Mesothelial cell of epicardium (in vitro differentiated cells): ENCODE measurements at places on chromosomes 1 and 21. TPM values are rescaled to one million over a fixed set of nuclear protein-coding genes. Genes with fewer than 3 reads are reported as not detected.

Gene RGS7
- 1.6 to 2.4 TPM (median 1.9 TPM) in 3 replicates for total RNA-seq

Gene AMY2A
- total RNA-seq: not detected in 3 replicates

Gene TOR1AIP2
- 82.5 to 85.5 TPM (median 84.4 TPM) in 3 replicates for total RNA-seq

Gene IL20
- total RNA-seq: not detected in 3 replicates

DNA sequence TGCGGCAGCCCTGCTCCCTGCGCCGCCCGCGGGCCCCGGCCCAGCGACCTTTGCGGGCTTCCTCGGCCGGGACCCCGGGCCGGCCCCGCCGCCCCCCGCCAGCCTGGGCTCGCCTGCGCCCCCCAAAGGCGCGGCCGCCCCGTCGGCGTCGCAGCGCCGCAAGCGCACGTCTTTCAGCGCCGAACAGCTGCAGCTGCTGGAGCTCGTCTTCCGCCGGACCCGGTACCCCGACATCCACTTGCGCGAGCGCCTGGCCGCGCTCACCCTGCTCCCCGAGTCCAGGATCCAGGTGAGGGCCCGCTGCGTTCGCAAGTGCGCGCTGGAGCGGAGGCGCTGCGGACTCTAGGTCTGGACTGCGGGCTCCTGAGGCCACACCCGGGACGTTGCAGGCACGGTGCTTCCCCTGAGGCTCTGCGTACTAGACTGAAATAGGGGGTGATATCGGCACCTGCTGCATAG lies 351 bp downstream of the MIXL1 start:
- DNase-seq: peak; percentile 53
- H3K4me3 ChIP-seq: peak overlapping the region; percentile 85
- H3K4me1 ChIP-seq: peaks cover 15% of the 10 kb centered on the region
- peaks cover 5% of the 10 kb centered on the region for H3K36me3 ChIP-seq

DNA sequence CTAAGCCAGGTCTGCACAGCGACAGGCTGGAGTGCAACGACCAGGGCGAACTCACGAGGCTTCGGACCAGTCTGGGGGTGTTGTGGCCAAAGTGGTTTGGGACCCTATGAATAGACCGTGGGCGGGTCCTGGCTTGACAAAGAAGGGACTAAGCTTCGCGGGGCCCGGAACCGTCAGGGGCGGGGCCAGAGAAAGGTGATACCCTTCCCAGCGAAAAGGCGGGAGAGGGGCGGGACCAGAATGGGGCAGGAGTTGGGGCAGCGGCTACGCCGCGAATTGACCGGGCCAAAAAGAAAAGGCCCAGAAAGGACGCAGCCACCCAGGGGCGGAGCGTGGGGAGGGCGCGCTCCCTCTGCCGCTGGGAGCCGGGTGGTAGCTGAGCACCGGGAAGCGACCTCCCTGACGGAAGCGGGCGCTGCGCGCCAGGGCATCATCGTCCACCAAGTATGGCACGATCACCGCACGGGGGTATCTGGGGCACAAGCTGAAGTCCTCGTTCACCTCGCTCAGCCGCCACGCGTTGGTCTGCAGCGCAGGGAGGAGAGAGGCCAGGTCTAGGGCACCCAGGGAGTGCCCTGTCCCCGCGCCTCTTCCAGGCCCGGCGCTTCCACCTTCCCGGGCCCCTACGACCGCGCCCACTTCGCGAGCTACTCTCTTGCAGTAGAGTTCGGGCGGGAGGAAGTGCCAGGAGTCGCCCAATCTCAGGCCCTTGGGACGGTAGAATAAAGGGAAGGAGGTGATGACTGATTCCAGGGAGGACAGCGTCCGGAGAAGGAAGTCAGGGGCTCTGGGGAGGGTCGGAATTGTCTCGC lies 6.7 kb upstream of the FAM167B start:
- H3K27me3 ChIP-seq: no peaks in the 10 kb centered on the region
- no peak for DNase-seq
- H3K4me1 ChIP-seq: peaks cover 25% of the 10 kb centered on the region
- H3K4me3 ChIP-seq: peak overlapping the region; percentile 79
- peak overlapping the region; percentile 53 for H3K27ac ChIP-seq

DNA sequence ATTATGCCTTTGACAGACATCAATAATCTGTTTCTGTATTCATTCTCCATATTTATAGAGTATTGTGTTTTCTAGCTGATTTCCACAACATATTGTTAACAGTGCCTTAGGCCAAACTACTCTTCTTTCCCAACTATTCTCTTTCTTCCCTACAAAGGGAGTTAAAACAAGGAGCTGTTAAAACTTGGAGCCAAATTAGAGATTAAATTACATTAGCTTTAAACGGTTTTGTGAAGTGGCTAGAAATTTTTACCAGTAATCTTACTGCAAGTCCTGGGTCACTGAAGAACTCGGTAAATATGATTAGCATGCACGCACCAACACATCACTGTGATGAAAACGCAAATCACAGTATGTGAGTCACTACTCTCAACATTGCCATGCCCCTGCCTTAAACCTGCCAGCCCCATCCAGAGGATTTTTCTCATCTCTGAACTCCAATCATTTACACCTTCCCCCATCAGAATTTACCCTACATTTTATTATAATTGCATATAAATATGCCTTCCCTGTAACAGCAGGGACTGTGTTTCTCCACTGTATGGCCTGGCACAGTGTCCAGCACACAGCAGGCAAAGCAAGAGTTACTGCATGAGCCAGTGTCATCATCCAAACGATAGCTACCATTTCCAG lies 1.5 kb upstream of the PRDX6 start:
- peaks cover 14% of the 10 kb centered on the region for H3K36me3 ChIP-seq
- no peaks in the 10 kb centered on the region for H3K27me3 ChIP-seq
- DNase-seq: no peak
- H3K27ac ChIP-seq: peak overlapping the region; percentile 19

GRCh38 chr21:38654580-38654979 lies 151.1 kb upstream of the ETS2 start:
- no peaks in the 10 kb centered on the region for H3K36me3 ChIP-seq
- no peak overlapping the region for H3K4me3 ChIP-seq

- peaks cover 87% of the 10 kb centered on the region for H3K27me3 ChIP-seq
- H3K36me3 ChIP-seq: no peaks in the 10 kb centered on the region
- peaks cover 2% of the 10 kb centered on the region for H3K4me1 ChIP-seq
- H3K4me3 ChIP-seq: peak overlapping the region; percentile 68
Measured at GRCh38 chr1:39672551-39672947, 642 bp upstream of the NT5C1A start.

GRCh38 chr1:43348809-43349593 lies 9.8 kb upstream of the CDC20 start:
- H3K27me3 ChIP-seq: peaks cover 3% of the 10 kb centered on the region
- no peaks in the 10 kb centered on the region for H3K36me3 ChIP-seq
- peak; percentile 83 for DNase-seq
- H3K27ac ChIP-seq: peak overlapping the region; percentile 92
- H3K4me3 ChIP-seq: peak overlapping the region; percentile 81
